CD4-positive, alpha-beta T cell treated with Interleukin-10 for 1 hour (primary cell): ENCODE measurements at places on chromosomes 1 and 21.

GRCh38 chr1:166870584-166870983 is 5.5 kb downstream of the TADA1 start:
- DNase-seq: no peak

GRCh38 chr1:58149271-58149812 is 397.2 kb downstream of the OMA1 start:
- no peak for DNase-seq

DNA sequence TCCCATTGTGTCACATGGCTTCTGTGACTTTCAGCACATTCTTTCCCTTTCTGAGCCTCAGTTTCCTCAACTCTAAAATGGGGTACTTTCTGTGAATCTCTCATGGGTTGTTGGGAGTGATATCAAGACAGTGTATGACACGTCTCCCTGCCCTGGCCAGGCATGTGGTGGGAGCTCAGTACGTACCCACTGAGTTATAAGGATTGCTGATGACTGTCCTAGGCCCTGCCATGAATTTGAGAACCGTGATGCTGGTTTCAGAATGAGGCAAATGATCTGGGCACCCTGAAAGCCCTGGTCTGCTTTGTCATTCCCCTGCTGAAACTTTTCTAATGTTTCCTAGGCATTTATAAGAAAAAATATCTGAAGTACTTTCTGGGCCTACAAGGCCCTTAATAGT is 3.6 kb downstream of the ZNF362 start:
- no peak for DNase-seq

DNA sequence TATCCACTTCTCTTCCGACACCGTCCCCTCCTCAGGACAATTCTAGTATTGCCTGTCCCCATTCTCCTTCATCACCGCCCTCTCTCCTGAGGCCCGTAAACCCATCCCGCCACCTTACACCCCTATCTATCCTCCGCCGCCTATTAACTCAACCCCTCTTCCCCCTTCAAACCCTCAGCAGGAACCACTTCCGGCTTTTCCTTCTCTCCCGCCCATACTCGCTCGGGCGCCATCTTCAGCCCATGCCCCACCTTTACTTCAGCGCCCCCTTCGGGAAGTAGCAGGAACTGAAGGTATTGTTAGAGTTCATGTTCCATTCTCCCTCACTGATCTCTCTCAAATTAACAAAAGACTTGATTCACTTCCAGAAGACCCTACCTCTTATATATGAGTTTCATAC is 31.6 kb downstream of the VN1R5 start:
- DNase-seq: no peak

DNA sequence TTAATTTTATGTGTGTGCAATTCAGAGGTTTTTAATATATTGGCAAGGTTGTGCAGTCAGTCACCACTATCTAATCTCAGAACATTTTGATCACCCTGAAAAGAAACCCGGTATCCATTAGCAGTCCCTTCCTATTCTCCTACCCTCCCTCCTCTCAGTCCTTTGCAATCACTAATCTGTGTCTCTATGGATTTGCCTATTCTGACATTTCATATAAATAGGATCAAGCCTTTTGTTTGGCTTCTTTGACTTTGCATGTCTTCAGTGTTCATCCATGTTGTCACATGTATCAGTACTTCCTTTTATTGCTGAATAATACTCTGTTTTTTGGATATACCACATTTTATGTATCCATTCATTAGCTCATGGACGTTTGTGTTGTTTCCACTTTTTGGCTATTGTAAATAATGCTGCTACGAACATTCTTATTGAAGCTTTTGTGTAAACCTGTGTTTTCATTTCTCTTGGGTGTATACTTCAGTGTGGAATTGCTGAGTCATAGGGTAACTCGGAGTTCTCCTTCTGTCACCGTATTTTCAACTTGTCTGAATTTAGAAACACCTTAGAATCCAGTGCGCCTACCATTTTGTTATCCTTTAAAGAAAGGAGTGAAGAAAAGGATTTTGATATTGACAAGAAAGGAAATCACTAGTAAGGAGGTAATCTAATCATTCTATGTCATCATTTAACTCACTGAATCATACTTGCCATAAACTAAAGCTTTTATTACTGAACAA is 3.4 kb downstream of the CEP85 start:
- no peak for DNase-seq

DNA sequence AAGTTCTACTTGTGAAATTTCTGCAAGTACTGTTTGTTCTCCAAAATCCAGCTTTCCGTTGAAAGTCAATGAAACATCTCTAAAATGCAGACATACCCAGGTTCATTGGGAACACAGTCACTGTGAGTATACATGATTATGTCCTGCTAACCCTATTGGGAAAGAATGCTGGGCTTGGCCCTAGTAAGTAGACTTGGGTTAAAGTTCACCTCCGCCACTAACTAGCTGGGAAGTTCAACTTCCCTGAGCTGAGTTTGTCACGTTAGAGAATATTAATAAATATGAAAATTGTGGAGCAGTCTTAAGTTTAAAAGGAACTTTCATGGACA is 10.5 kb upstream of the PGD start:
- no peak for DNase-seq

DNA sequence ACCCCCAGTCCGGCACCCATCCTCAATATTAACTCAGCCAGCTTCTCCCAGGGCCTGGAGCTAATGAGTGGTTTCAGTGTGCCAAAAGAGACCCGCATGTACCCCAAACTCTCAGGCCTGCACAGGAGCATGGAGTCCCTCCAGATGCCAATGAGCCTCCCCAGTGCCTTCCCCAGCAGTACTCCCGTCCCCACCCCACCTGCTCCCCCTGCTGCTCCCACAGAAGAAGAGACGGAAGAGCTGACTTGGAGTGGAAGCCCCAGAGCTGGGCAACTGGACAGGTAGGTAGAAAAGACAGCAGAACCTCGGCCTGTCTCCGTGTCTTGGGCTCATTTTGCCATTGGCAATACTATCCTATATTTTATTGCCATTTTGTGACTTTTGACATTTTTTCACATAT is 45.4 kb upstream of the IPO9 start:
- no peak for DNase-seq

- DNase-seq: no peak
Observed at GRCh38 chr1:101185421-101185820, 51.4 kb upstream of the S1PR1 start.
